ENCODE measurements at places on chromosomes 7 and 10.

DNA sequence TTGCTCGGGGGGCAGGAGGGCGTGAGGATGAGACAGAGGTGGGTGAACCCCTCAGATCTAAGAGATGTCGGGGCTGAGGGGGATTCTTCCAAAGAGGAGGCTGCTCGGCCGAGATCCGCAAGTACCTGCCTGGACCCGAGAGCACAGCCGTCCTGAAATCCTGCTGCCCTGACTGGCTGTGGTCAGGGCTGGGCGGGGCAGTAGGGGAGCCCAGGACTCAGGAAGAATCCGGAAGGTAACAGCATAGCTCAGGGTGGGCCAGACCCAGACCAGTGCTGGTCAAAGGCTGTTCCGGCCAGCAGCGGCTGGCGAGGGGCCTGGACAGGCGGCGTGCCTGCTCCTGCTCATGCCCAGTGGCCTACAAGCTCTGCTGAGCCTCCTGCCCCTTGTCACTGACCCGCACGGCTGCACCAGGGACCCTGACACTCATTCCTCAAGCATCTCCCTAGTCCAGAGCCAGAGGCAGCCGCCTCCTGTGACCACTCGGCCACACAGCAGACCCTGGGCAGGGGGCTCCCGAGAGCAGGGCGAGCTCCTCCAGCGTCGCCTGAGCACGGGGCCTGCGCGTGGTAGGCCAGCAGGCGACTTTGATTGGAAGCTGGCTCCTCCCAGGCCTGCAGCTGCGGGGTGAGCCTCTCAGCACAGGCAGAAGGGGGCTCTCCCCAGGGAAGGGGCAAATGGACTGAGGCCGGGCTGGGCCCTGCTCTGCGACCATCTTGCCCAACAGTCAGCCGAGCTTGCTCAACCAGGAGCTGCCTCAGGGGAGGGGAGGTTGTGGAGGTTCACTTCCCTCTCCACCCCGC, 3.1 kb upstream of the ADAP1 start:
- DNase-seq: no peak

DNA sequence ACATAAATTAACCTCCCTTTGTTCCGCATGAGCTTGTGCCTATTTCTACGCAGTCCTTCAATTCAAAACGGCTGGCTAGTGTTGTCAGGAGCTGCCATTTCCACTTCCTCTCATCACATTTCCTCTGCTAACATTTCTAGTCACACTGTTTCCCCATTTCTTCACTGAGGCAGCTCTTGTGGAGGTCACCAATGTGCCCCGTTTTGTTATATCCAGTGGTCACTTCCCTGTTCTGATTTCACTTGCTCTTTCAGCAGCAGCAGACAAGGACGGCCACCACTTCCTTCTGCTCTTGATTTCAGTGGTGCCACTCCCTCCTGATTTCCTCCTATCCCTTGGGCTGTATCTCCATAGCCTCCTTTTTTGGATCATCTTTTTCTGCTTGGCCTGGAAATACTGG, 64.8 kb upstream of the SEC61G start:
- DNase-seq: no peak

- DNase-seq: no peak
Observed at GRCh38 chr10:52484206-52485065, 170.4 kb downstream of the DKK1 start.

DNA sequence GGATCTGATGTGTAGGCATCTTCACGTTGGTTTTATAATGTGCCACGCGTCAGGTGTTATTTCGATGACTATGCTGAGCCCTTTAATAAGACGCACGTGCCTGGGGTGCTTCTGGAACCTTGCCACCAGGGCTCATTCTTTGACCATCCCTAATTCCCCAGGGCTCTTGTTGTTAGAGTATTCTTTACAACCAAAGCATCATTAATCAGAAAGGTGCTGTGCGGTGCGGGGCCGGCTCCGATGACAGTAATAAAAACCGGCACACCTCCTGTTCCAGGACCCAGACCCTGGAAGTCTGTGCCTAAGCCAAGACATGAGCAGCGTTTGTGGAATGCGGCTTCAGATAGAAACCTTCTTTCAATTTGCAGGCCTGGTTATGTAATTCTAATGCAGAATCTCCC, 58.4 kb downstream of the MGMT start:
- DNase-seq: no peak

DNA sequence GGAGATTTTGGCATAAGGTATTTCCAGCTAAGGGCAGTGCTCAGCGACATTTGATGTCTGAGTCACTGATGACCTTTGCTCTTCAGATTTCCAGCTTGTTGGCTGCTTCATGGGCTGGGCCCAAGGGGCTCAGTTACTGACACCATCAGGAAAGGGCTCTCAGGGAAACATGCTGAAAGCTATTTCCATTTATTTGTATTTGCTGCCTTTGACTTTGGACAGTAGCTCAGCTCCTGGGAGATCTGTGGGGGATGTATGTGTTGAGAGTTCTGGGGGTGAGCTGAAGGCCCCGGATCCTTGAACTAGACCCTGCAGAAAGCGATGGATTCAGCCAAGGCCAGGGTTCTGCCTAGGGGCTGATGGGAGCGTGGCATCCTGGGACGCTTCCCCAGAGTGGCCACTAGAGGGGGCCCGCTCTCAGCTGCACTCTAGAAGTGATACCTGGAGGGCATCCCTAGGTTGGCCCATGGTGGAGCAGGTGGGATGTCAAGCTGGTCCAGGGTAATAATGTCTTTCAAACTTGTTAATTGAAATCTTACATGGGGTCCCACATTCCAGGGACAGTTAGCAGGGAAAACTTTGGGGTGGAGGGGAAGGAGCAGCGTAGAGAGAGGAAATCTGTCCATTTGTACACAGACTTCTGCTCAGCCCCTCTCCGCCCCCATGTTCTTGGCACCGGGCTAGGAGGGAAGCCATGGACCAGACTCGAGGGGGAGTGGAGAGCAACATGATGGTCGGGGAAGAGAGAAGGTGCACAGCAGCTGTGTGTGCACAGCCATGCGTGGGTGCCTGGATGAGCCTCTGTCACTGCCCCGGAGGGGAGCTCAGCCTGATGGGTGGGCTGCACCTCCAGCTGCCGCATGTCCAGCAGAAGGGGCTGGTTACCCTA, 3.0 kb upstream of the BTBD16 start:
- peak; percentile 33 for DNase-seq

- no peak for DNase-seq
Observed at GRCh38 chr7:44484482-44485313, 5.8 kb downstream of the NUDCD3 start.

DNA sequence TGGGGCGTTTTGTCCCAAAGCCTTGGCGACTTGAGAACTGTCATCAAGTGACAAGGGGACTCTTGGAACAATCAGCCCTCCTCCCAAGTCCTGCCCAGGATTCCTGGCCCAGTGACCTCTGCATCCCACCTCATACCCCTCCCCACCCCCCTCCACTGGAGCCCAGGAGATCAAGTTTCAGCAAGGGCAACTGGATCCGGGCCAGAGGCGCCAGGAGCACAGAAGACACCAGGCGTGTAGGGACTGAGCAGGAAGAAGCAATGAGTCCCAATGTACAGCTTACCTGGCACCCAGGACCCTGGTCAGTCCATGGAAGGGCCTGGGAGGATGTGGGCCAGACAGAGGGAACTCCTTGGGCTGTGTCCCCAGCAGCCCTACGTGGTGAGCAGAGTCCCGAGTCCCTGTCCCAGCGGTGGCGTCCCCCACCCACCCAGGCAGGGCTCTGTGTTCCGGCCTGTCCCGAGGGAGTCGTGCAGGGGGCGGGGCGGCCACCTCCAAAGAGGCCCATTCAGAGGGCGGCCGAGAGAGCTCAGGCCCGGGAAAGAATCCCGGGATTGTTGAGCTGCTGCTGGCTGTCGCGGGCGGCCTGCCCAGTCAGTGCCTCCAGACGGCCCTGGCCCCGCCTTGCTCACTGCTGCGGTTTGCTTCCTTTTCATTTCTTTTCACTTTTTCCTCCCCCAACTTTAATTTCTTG, 254.1 kb downstream of the TNS3 start:
- no peak for DNase-seq
